ENCODE measurements at places on chromosomes 2 and 18.

DNA sequence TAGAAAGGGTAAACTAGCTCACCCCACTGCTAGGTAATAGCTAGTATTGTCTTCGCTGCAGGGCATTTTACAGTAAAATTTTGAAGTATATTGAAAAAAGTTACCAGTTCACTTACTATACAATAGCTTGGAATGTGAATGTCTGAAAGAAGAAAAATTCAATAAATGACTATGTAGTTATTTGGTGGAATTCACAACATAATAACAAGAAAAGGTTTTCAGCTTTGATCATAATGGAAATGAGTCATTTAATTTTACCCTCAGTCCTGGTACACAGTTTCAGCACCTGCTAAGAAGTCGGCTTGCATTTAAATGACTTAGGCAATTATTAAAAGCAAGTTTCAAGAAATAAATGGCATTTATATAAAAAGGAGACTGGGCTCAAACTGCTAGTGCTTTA lies 90.4 kb downstream of the NUP35 start:
- no peak for DNase-seq

GRCh38 chr2:231047274-231047922 lies 9.3 kb upstream of the PSMD1 start:
- no peak for DNase-seq

GRCh38 chr2:240323601-240324291 lies 111.7 kb upstream of the GPC1 start:
- no peak for DNase-seq

GRCh38 chr2:232281858-232282507 lies 96.6 kb upstream of the ALPP start:
- no peak for DNase-seq

GRCh38 chr18:80108121-80108536 lies 933 bp upstream of the ADNP2 start:
- DNase-seq = no peak
